ENCODE measurements at places on chromosomes 11 and 22.

GRCh38 chr11:36744375-36745168 is 146.5 kb upstream of the RAG2 start:
- peak; percentile 33 for DNase-seq

DNA sequence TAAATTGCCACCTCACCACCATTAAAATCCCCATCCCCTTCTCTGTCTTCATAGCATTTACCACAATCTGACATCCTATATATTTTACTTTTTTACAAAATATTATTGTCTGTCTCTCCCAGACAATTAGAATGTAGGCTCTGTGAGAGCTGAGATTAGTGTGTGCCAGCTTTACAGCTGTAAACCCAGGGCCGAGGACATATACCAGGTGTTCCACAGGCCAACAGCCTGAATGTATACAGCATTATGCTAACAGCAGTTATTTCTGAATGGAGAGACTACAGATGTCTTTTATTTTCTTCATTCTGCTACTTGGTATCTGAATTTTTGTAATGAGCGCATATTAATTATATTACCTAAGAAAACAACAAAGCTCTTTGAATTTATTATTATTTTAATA is 36.7 kb downstream of the FZD4 start:
- no peak for DNase-seq

DNA sequence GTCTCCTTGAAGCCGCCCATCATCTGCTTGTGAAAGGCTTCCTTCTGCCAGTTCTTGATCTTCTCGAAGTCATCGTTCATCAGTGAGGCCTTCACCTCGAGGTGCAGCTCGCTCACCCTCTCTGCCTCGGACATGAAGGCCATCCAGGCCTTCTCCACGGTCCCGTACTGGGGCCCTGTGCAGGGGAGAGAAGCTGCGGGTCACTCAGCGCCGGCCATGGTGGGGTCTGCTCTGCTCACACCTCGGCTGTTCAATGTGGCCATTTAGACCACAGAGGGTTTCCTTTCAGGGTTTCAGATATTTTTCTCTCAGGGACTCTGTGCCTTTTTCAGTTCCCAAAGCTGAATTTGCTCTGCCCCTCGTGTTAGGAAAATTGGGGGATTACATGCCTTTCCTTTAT is 33.9 kb upstream of the ARFGAP3 start:
- no peak for DNase-seq

DNA sequence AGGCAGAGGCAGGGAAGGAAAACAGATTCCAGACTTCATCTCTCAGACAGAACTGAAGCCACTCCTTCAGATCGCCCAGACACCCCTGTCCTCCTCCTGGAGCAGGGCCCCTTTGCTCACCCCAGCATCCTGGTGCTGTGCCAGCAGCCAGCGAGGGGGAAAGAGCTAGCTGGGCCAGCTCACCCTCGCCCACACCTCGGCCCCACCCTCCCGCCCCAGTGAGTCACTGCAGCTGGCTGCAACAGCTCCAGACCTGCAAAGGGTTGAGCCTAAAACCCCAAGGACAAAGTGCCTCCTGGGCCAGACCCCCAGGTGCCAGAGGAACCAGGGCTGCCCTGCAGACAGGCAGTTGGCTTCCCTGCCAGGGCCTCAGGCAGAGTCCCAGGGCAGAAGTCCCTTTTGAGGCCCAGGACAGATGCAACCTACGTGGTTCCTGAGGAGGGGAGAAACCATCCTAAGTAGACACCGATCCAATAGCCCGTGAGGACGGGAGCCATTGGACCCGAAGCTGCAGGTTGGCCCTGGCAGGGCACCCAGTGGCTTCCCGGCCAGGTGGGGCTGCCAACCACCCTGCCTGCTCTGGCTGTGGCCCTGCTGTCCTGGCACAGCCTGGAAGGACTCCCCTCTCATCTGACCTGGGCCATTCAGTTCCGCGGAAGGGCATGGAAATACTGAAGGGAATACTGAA is 7.2 kb downstream of the AHNAK start:
- no peak for DNase-seq

- no peak for DNase-seq
Observed at GRCh38 chr11:101061606-101062005, 68.0 kb downstream of the PGR start.

- DNase-seq: no peak
Observed at GRCh38 chr11:57290288-57290687, 34.5 kb downstream of the TNKS1BP1 start.

- no peak for DNase-seq
Observed at GRCh38 chr11:64891215-64891848, 12.9 kb upstream of the EHD1 start.

- DNase-seq: peak; percentile 13
Observed at GRCh38 chr11:63592975-63593395, 21.2 kb downstream of the PLAAT3 start.

DNA sequence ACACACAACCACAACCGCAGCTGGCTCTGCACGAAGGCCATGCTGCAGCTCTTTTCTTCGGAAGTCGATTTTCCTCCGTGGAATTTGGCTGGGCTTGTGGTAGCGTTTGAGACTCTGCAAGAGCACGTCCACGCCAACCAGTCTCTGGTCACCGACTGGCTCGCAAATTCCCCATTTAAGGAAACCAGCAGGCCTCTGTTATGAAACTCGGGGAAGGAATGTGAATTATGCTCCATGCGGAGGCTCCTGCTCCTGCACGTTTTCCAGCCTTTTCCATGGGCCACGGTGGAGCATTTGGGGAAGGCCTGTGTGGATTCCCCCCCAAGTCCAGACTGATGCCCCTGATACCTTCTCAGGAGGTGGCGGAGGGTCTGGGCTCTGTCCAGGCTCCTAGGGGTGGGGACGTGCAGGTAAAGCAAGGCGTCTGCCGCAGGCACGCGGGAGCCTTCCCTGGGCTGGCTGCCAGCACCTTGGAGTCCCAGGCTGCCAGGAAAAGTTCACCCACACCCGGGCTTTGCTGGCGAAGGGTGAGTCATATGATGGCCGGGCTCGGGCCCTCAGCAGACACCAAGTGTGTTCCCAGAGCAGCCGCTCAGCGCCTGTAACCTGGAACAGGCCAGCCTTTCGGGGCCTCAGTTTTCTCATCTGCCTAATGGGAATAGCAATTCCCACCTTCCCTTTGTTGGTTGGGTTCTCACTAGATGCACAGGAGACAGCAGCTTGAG is 41.9 kb downstream of the LRP5 start:
- DNase-seq: no peak

- DNase-seq: no peak
Observed at GRCh38 chr11:45402049-45402630, 116.0 kb upstream of the SYT13 start.

- DNase-seq: no peak
Observed at GRCh38 chr11:79510960-79511359, 70.1 kb upstream of the TENM4 start.

GRCh38 chr11:57124917-57125316 is 56.8 kb upstream of the LRRC55 start:
- DNase-seq: no peak

DNA sequence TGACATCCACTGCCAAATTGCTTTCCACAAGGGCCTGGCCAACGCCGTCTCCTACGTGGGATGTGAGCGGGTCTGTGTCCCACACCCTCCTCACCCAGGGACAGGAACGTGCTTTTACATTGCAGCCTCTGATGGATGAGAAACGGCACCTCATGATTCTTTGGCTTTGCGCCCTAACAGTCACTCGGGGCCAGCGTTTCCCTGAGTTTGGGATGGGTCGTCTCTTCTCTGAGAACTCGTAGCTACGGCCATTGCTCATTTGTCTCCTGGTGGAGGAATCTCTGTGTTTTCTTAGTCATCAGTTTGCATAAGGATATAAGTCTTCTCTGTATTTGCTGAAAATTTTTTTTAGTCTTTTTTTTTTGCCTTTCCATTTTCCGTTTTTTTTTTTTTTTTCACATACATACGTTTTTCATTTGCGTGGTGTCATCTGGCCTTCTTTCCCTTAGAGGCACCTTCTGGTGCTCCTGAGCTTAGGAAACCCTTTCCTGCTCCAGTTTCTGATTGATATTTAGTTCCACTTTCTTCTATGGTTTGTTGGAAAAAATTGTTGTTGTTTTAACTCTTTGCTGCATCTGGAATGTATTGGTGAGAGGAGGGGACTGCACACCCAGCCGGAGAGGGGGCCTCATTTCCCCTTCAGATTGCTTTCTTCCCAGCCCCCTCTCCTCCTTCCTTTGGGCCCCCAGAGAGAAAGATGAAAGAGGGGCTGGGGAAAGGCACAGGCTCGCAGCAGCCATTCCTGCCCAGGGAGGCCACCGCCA is 12.0 kb downstream of the TNNT3 start:
- no peak for DNase-seq

DNA sequence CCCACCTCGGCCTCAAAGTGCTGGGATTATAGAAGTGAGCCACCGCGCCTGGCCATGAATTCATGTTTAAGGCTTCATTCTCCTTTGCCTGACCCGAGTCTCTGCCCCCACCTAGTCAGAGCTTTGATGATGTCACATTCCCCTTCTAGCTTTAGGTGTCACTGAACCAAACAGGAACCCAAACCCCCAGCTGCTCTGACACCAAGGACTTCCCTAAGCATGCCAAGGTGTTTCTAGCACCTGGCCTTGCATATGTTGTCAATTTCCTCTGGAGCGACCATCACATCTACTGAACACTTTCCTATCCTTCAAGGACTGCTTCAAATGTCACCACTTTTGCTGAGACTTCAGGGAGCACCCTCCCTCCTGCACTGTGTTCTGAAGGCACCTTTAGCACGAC is 2.3 kb downstream of the F2 start:
- DNase-seq: no peak

GRCh38 chr11:12998336-12998735 is 10.8 kb upstream of the RASSF10 start:
- no peak for DNase-seq

DNA sequence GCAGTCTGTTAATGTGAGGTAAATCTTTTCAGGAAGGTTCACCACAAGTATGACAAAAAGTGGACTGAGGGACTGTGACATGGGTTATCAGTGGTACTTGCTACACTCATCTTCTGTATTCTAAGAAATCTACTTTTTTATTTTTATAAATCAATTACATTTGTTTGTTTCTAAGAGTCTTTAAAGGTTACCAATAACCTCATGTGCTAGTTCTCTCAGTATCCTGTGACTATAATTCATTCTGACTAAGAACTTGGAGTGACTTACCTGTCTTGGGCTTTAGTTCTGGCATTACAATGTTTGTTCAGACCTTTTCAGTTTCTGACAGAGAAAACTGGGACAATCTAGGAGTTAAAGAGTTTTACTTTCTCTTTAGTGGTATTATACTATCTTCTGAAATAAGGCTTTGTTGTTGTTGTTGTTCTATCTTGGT is 108.4 kb downstream of the PDE3B start:
- DNase-seq: no peak

- no peak for DNase-seq
Observed at GRCh38 chr22:27063406-27063805, 406.0 kb downstream of the MIAT start.

GRCh38 chr22:35842954-35843353 is 125.3 kb downstream of the APOL5 start:
- DNase-seq: peak; percentile 58

- DNase-seq: no peak
Observed at GRCh38 chr11:83403691-83404389, 117.7 kb upstream of the CCDC90B start.

DNA sequence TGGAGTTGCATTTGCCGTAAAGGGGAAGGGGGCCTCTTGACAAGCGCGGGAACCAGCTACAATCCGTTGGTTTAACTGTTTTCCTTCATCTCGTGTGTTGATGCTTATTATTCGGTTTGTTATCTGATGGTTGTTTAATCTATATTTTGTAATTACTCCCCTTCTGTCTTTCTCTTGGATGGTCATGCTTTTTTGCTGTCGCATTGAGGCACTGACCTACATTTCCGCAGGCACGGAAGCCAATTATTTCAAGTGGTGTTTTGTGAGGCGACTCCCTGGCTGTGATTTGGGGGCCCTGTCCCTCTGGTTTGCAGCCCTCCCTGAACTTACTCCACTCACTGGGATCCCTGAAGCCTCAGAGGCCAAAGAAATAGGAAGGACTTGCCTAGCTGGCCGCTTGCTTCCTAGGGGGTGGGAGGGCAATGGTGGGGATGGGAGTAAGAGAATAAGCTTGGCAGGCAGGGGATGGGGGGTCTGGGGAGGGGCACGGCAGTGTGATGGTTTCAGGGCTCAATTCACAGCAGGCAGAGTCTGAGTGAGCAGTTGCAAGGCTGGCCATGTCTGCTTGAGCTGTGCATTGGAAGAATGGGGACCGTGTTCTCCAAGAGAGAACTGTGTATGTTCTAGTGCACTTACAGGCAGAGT is 165.8 kb upstream of the B3GAT1 start:
- DNase-seq: no peak

- no peak for DNase-seq
Observed at GRCh38 chr22:20128902-20129746, 2.5 kb upstream of the ZDHHC8 start.

DNA sequence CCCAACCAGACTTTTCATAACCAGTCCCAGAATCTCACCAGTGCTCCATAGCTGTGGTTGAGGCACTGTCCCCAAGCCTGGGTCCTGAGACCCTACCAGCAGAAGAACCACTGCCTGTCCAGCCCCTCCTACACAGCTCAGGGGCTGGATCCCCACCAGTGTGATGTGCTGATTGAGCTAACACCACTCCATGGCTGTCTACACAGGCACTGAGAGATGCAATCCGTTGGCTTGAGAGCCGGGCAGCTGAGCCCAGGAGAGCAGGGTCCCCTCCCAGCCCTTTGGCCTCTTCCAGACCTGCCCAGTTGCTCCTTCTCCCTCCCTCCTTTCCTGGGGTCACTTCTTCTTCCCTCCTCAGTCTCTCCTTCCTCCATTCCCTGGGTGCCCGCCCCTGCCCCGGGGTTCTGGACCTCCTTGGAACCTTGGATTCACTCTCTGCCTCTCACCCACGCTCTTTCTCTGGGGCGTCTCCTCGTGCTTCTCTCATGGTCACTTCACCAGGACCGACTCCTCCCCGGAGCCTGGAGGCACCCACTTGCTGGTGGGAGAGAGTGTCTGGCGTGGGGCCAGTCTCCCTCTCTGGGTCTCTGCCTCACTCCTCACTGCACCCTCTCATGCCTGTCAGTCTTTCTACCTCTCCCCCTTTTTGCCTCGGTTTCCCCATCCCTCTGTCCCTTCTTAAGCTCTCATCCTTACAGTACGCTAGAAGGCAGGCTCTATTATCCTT is 706 bp upstream of the SCYL1 start:
- no peak for DNase-seq

DNA sequence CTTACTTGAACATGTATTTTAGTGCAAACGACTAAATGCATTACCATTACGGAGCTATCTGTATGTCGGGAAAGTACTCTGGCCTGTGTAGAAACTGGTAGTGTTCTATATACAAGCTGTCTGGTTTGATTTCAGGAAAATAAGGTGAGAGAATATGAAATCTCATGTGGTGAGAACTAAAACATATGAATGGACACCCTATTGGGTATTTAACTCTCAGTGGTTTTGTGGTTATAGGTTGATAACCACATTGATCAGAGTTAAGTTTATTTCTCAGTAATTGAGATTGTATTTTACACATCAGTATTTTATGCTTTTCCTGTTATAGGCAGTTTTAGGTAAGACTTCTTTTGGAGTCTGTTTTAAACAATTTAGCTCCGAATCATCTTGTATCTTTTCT is 10.4 kb downstream of the ANO5 start:
- DNase-seq: no peak

DNA sequence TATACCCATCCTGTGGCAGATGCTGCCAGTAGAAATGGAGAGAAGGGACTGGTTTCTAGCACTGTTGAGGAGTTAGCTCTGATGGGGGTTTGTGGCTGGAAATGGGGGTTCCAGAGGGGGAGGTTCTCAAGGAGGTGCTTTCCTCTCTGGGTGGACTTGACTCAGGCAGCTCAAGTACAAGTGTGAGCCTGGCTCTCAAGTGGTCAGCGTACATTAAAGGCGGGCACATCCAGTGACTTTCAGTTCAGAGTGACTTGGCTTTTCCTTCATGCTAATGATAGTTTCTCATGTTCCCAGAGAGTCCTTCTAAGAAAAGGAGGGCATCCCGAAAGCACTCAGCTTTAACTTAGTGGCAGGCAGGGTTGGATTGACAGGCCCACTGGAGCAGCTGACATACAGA is 58.9 kb upstream of the HORMAD2 start:
- no peak for DNase-seq
